Activated B cell treated with CpG ODN at 0.5 μM for 24 hours (primary cell): ENCODE measurements at places on chromosomes 12 and 14.

- no peak for DNase-seq
Measured at GRCh38 chr14:69039288-69039628, 60.2 kb upstream of the ACTN1 start.

- DNase-seq: no peak
Measured at GRCh38 chr12:114916124-114916523, 232.1 kb upstream of the TBX3 start.

- no peak for DNase-seq
Measured at GRCh38 chr14:50303744-50304471, 8.1 kb downstream of the L2HGDH start.

- no peak for DNase-seq
Measured at GRCh38 chr12:2583091-2583497, 211.7 kb upstream of the FKBP4 start.

DNA sequence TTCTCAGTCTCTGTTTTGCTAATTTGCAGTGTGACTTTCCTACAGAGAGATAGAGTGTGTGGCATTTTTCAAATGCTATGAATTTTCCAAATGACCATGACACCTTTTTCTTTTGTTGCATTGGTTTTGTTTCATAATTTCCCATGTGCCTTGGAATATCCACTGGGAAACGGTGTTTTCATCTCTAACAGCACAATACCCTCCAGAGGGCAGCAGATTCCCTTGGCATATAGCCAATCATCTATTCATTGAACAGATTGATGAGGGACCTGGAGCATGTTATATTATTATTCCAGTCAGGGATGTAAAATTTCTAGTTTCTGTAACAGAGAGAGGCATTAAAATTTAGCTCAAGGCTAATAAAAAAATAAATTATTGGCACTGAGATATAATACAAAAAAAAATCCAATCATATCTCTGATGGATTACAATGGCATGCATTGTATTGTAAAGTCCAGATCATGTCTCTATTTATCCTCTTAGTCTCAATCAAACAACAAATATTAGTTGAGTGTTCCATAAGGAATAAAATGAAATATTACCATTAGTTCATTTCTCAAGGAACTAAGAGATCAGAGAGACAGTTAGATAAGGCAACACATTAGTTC is 29.6 kb upstream of the NTN4 start:
- no peak for DNase-seq

DNA sequence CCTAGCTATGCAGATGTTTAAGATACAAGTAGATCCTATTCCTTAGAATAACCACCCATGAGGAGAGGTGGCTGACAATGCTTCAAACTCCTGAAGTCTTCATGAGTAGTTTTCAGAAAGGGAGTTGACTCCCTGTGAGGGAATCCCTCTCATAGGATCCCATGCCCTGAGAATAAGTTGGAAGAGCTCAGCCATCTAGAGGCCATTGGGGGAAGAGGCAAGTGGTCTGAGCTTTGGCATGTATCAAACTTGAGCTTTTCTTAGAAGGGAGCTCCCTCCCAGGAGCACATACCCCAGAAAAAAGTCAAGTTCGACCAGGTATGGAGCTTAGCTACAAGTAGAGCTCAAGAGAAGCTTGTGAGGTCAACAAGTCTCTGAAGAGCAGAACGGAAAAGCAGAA is 165.7 kb upstream of the RBM19 start:
- DNase-seq: no peak

GRCh38 chr14:20617138-20618003 is 24.1 kb downstream of the OR6S1 start:
- DNase-seq: no peak

- no peak for DNase-seq
Measured at GRCh38 chr14:105173901-105174894, 5.6 kb upstream of the JAG2 start.

GRCh38 chr12:105425254-105426174 is 95.0 kb downstream of the C12orf75 start:
- DNase-seq: no peak

DNA sequence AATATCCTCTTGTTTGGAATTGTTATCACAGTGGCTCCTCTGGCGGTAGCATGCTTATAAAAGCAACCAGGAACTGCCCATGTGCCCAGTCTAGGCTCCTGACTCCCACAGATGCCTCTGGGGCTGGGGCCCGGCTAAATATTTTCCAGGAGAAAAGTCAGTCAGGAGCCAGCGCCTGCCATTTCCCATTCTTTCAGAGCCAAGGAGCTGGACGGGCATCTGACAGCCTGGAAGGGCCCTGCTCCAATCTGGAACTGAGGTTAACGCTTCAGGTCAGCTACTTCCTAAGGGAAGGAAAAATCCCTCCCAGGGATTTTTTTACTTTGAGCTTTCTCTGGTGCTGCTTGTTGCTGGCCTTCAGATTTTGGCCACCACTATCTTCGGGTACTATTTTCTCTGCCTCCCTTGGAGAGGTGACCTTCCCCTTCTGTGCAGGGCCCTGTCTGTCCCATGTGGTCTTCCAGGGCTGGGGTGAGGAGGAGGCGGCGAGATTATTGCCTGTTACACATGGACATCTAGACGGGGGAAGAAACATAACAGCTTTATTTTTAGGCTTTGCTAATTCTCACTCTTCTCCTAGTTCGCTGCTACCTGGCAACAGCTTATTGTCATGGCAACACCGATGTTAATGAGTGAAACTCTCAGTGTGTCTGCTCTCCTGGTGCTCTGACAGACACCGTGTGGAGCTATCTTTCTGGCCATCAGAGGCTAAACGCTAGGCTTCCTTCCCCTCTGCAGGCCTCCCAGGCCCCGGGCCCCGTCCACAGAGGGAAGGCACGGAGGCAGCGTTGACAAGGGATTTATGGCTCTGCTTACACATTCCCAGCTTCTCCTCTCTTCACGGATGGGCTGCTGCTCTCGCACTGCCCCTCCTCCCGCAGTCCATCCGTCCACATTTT is 160.4 kb downstream of the CACNA1C start:
- DNase-seq: no peak

DNA sequence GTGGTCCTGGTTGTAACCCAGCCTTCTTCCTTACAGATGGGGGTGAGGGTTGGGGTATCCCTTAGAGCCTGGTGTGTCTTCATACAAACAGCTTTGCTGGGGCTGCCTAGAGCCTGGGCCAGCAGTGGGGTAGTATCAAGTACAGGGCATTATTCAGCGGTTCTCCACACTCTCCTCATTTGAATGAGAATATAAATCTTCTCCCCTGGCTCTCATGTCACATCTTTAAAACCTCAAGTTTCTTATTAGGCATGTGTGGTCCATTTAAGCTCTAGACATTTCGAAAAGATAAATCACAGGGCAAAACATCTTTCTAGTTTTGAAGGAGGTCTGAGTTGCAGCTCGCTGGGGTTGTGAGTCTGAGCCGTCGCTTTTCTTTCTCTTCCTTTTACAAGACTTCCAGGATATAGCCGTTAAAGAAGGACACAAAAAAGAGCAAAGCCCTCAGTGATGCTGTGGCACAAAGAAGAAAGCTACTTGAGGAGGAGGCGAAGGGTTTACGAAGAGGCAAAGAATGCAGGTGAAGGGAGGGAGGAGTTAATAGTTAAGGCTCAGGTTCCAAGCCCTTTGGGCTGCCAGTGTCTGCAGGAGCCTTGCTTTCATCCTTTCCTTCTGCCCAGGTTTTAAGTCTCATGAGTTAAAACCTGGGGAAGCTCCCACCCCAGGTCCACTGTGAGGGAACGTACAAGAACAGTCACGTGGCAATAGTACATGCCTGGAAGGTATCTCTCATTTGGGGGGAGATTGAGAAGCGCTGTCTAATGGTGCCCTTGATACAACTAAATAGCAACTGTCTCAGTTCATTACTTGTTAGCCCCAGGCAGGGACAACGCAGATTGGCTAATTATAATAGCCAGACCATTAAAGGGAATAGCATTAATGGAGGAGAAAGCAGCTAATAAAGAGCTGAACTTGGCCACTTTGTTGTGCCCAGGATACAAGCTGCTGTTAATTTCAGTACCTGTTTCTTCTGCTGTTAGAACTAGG is 94.2 kb downstream of the ETV6 start:
- DNase-seq: no peak

DNA sequence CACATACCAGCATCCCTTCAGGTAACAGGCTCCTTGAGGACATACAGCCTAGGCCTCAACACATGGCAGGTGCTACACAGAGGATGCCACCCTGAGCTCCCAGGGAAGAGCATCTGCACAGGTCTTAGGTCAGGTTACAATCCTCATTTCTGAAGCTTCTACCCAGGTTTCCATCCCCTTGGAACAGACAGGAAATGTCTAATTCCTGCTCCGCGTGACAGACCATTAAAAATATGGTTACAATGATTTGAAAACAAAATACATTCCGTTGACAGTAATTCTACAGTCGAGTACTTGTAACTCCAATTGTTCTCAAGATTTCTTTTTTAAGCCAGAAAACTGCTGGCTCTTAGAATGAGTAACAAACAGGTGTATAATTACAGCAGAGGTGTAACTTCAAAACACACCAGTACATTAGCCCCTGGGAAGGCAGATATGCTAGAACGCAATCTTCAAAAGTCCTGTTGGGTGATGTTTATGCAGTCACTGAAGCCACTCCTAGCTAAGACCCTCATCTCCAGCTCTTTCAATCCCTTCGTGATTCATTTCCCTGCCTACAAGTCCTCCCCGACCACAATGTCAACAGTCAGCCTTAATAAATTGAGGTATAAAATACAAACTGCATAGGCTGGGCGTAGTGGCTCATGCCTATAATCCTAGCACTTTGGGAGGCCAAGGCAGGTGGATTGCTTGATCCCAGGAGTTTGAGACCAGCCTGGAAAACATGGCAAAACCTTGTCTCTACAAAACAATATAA is 11.6 kb downstream of the SETD3 start:
- no peak for DNase-seq

DNA sequence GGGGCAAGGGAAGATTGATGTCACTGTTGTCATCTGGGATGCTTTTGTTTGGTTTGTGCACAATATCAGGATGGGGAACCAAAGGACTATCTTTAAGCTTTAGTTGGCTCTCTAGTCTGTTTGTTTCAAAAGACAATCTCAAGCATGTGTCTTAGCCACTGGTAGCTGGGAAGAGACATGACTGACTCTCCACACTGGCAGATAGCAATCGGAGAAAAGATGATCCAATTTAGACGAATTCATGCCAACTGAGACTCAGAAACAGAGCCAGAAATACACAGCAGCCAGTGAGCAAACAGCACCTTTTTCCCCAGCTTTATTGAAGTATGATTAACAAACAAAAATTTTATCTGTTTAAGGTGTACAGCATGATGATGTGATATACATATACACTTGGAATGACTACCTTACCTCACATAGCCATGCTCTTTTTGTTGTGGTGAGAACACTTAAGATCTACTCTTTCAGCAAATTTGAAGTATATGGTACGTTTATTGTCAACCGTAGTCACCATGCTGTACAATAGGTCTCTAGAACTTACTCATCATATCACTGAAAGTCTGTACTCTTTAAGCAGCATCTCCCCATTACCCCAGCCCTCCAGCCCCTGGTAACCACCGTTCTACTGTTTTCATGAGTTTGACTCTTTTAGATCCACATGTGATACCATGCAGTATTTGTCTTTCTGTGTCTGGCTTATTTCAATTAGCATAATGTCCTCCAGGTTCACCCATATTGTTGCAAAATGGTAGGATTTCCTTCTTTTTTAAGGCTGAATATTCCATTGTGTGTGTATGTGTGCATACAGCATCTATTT is 50.6 kb downstream of the DUSP16 start:
- no peak for DNase-seq

DNA sequence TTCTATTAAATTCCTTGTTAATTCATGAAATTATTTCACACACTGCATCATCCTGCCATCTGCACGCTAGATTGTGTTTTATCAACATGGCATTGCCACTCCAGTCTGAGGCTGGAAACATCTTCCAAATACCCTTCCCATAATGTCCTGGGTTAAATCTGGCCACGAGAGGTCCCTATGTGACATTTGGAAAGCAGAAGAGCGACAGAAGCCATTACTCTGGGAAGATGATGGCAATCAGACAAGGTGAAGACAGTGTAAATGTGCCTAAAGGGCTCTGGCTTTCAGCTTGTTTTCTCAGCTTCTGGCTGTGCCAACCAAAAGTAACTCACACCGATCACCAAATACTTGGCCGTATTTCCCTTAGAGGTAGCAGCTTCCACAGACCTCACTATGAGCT is 144.8 kb downstream of the CAPZA3 start:
- no peak for DNase-seq

DNA sequence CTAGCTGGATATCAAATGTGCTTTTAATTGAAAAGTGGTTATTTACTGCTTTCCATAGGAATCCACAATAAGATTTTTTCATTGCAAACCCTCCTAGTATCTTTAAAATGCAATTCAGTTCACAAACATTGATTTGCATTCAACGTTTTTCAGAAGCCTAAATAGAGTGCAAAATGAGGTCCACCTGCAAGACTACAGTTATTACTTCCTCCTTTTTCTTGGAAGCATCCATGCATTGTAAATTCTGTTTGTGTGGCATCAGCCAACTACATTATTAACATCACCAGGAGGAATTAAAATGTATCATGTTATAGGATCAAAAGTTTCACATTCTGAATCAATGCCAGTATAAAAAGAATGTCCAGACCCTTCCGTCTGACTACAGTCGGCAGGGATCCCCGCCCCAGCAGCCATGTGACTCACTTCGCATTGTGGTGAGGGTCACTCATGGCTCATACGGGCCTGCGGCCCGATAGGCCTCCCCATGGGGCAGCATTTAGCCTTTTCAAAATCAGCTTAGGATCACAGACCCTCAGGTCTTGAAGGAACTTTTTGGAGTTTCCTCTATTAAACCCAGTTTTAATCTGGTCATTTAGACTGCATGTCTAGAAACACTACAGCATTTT is 46.3 kb downstream of the NTF3 start:
- no peak for DNase-seq

DNA sequence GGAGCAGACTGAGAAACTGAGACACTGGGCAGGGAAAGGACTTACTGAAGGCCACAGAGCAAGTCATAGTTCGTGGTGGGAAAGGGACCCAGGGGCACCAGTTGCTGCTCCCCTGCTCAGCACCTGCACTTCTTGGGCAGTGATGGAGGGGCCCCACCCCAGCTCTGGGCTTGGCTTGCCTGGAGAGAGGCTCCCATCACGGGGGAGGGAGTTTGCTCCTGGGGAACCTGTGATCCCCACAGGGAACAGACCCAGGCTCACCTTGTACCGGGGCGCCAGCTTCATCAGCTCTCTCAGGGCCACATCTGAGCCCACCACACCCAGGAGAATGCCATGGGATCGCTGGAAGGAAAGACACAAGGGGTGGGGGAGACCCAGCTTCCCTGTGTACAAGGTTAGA is 39.8 kb downstream of the CACNA2D4 start:
- no peak for DNase-seq

GRCh38 chr14:100885196-100885595 is 18.3 kb downstream of the RTL1 start:
- DNase-seq: no peak

- no peak for DNase-seq
Measured at GRCh38 chr14:44291366-44291915, 215.6 kb downstream of the FSCB start.

DNA sequence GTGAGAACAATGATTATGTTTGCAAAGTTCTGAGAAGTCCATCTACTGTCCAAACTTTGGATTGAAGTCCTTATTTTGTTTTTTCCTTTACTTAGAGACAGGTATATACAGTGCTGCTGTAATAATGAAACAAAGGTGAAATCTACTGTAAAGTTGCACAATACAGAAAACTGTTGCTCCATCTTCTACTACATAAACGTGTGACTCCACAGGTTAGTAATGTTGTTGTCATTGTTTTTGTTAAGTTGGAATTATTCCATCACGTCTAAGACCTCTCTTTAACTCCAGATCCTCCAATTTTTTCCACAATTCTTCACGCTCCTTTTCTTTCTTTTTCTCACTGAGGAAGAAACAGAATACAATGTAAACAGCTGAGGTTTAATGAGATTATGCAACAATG is 57.0 kb upstream of the GPHB5 start:
- DNase-seq: no peak
